ENCODE measurements at places on chromosomes 12 and 14.
A peak's percentile ranks its signal among the peaks of the same experiment; 100 is the strongest.

DNA sequence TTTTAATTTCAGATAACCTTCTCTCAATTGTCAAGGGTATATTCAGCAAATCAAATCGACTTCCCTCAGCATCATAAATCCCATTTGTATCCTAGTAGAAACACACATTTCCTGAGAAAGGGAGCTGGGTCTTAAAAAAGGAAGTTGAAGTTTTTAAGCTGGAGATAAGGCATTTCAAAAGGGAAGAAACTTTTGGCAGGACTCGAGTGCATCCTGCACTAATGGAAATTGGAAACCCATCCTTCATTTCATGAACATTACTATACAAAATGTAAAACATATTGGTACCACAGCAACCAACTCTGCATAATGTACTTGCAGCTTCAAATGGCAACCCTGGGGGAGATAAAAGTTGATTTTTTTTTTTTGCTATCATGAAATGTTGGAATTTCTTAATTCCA lies 23.7 kb upstream of the TMCC3 start:
- DNase-seq, result no peak

DNA sequence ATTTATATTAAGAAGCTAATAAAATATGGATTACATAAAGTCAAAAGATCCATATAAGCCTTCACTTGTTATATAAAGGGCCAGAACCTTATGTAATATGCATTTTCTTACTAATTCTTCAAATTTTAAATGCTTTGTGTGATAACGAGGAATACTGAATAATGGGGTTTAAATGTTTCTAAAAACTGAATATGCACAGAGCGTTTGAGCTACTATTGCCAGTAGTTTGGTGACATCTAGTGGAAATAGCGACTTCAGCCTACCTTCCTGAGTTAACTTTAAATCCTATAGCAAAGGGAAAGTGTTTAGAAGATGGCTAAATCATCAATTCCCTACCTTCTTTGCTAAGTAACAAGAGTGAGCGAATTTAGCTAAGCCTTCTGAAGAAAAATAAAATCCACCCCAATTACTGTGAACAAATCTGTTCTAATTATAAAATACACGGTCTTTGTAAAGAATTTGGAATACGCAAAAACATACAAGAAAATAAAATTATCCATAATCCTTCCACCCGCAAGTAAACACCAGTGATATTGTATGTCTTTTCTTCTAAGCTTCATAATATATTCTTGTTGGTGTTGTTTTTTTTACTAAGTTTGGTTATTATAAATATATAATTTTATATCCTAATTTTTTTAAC lies 115.5 kb upstream of the G2E3 start:
- DNase-seq, result no peak

GRCh38 chr12:23906329-23906728 lies 43.1 kb downstream of the SOX5 start:
- no peak for DNase-seq

- no peak for DNase-seq
These were observed 260.7 kb downstream of the CCDC59 start for GRCh38 chr12:82097438-82097837.

GRCh38 chr14:74945852-74946658 lies 9.3 kb downstream of the PGF start:
- DNase-seq, result peak; percentile 74

Measured in T-cell (primary cell).